ENCODE measurements at places on chromosomes 1 and 21.

- no peak for DNase-seq
These were observed 32.9 kb upstream of the JUN start for GRCh38 chr1:58816747-58817221.

- no peak for DNase-seq
These were observed 134.1 kb downstream of the TMEM53 start for GRCh38 chr1:44539991-44540730.

- DNase-seq: no peak
These were observed 591 bp downstream of the MRPL37 start for GRCh38 chr1:54200519-54200997.

GRCh38 chr1:150995896-150996295, 10.8 kb downstream of the MINDY1 start:
- no peak for DNase-seq

- no peak for DNase-seq
These were observed 215.3 kb upstream of the C1orf174 start for GRCh38 chr1:4115191-4115900.

DNA sequence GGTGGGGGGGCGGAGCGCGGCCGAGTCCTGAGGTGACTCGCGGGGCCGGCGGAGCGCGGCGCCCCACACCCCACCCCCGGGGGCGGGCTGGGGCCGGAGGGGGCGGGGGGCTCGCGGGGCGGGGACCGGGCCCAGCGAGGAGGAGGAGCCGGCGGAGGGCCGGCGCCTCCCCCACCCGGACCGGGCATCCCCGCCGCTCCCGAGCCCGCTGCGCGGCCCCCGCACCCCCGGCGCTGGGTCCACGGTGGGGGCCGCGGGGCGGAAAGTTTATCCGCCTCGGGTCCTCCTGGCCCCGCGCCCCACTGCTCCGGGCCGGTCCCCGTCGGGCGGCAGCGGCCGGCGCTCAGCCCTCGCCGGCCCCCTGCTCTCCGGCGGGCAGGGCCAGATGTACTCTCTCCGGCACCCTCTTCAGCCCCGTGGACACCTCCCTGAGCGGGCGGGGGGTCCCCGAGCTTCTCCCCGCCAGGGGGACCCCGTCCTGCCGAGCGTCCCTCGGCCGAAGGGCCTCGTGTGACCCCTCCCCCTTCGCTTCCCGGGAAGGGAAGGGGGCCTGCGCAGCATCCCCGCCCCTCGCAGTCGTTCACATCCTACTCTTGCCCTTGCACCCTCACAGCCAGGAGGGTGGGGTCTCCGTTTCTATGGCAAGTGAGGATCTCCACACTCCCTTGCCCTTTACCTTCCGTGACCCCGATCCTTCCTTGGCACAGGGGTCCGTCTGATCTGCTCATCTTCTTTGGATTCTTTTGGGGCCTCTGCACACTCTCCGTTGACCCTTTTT, 663 bp downstream of the CAMTA1 start:
- no peak for DNase-seq

DNA sequence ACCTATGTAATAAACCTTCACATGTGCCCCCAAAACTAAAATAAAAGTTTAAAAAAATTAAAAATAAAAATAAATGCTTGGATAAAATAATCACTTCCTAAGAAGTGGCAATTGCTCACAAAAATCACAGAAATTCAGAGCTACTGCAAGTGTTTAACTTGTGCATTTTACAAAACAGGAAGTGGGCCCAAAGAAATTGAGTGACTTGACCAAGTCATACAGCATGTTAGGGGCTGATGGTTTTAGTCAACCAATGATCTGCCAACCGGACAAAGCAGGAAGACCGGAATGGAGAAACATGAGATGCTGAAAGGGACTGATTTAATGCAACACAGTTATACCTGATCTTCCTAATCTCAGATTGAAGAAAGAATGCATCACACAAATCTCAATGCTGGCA, 96.5 kb downstream of the SMYD2 start:
- no peak for DNase-seq

DNA sequence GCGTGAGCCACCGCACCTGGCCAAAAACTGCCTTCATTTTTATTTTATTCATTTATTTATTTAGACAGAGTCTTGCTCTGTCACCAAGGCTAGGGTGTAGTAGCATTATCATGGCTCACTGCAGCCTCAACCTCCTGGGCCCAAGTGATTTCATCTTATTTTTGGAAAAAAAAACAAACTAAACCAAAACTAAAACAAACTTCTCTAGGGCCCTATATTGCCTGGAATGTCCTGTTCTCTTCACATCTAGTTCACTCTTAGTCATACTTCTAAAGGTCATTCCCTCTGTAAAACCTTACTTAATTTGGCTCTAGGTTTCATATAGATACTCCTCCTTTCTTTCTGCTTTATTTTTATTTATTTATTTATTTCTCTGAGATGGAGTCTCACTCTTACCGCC, 15.6 kb downstream of the RPS27 start:
- DNase-seq: no peak

DNA sequence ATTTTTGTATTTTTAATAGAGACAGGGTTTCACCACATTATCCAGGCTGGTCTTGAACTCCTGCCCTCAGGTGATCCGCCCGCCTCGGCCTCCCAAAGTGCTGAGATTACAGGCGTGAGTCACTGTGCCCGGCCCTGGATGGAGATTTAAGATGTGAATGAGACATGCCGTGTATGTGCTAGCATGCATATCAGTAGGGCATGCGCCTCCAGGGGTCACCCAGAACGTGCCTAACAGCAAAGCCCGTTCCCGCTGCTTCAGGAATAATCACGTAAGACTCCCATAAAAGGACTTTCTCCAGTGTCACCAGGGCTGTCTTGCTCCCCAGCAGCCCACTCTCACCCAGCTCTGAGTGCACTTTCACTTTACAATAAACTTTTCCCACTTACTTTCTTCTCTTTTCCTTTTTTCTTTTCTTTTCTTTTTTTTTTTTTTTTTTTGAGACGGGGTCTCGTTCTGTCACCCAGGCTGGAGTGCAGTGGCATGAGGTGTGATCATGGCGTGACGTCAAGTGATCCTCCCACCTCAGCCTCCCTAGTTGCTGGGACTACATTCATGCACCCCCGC, 46.9 kb upstream of the DISP3 start:
- DNase-seq: no peak

- DNase-seq: no peak
These were observed 7.2 kb upstream of the ERRFI1 start for GRCh38 chr1:8033322-8033721.

DNA sequence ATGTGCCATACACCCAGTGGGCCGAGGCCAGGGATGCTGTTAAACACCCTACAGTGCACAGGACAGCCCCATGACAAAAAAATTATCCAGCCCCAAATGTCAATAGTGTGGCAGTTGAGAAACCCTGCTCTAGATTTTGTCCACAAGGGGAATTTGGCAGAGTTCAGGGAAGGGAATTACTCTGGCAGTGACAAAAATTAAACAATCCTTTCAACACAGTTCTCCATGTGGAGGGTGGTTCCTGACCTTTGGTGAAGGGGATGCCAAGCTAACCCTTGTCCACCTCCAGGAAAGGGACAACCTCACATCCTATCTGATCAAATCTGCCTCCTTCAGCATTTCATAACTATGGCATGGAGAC, 28.4 kb upstream of the CD84 start:
- no peak for DNase-seq

DNA sequence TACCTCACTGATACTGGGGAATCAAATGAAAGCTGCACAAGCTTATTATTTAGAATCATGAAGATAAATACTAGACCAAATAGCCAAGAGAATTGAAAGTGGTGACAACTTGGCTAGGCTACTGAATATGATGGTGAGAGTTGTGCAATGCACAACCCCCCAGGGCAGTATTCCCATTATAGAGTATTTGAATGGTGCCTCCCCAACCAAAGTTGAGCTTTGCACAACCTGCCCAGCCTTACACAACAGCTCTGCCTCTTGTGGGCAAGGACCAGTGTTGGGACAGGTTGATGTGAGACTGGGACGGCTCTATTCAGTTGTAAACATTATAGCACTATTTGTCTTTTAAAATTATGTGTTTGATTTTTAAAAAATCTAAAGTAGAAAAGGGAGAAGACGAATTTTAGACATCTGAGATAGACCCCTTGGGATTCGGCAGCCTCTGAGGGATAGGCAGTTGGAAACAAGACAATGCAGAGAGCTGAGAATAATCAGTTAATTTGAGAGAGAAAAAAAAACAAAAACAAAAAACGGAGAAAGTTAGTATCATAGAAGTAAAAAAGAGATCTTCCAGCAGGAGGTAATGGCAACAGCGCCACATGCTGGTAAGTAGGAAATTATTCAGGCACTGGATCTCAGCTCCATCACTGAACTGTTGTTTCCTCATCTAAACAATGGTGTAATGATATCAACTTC, 91.0 kb upstream of the KCNA3 start:
- peak; percentile 10 for DNase-seq

DNA sequence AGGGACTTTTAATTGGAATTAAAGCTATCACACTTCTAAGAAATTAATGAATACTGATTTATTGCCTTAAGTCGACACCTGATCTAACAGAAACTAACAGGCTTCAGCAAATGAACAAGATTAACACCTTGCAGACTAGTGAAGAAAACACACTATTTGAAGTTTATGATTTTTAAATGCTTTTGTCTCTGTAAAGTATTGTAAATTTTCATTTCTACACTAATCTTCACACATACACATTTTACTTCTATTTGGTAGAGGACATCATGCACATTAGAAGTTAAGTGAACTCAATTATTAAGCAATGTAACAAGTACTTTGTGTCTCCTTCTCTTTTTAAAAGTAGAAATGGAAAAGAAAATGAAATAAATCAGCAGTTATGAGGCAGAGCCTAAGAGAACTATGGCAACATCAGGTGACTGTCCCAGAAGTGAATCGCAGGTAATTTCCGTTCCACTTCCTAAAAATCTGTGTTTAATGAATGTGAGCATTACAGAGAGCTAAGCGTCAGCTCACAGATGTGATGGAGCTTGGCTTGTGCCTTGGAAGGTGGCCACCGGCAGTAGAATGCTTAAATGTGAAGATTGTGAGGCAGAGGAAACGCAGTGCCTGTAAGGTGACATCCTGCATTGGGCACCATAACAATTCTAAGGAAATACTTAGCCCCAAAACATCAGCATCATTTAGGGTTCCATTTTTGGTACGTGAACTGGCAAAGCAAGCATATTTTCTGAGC, 1.2 kb downstream of the PRMT2 start:
- DNase-seq: no peak

DNA sequence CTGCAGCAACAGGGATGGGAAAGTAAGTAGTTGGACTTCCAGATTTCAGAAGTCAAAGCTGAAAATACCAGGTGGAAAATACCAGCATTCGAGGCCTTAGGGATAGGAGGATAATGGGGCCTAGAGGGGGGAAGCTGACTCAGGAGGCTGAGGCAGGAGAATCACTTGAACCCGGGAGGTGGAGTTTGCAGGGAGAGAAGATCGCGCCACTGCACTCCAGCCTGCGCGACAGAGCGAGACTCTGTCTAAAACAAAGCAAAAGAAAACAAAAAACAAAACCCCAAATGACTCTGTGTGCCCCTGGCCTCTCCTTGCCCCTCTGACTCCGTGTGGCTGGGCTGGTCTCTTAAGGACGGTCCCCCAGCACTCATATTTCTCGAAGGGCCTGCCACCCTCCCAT, 3.4 kb downstream of the SH2D2A start:
- DNase-seq: no peak

- no peak for DNase-seq
These were observed 39.3 kb downstream of the TCP10L start for GRCh38 chr21:32545948-32546441.

DNA sequence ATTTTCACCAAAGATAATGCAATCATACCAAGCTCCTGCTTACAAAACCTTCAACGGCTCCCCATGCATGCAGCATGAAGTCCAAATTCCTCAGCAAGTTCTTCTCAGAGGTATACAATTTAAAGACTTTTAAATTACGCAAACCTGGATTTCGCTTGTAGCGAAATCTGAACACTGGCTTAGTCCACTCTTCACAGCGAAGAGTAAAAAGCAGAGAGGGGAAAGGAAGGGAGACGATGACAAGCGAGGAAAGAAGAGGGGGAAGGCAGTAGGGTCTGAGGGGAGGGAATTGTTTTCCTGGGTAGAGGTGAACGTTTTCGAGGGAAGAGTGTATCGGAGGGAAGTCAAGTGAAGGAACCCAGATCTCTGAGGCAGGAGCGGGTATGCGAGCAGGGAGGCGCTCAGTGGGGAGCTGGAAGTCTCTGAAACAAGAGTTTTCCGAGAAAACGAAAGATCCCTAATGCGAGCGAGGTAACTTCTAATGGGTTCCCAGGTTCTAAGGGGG, 790 bp downstream of the TESK2 start:
- DNase-seq: no peak

DNA sequence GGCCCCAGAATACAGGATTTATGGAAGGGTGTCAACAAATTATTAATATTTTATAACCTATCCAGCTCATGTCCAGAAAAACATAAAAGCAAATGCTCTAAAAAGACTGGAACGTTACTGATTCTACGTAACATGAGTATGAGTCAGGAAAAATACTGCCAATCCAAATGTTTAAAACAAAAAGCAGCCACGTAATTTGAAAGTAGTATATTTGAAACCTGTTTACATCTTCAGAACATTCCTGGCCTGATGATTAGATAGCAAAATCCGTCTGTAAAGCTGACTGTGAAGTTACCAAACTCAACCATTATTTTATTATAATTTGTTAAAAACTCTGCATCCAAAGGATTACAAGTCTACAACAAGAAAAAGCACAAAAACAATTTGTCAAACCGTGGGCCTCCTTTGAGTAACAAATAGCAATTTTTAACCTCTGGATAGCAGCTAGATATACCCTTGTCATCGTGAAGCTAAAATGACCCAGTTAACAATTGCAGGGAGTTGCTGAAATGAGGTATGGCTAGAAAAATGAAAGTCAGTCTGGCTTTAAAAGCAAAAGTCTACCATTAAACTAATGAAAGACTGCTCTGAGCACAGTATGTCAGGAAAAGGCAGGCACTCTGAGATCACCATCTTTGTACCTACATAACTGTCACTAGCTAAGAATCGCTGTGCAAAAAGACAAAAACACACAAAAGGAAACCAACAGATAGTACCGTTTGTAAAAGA, 1.2 kb downstream of the UBR4 start:
- DNase-seq: no peak

DNA sequence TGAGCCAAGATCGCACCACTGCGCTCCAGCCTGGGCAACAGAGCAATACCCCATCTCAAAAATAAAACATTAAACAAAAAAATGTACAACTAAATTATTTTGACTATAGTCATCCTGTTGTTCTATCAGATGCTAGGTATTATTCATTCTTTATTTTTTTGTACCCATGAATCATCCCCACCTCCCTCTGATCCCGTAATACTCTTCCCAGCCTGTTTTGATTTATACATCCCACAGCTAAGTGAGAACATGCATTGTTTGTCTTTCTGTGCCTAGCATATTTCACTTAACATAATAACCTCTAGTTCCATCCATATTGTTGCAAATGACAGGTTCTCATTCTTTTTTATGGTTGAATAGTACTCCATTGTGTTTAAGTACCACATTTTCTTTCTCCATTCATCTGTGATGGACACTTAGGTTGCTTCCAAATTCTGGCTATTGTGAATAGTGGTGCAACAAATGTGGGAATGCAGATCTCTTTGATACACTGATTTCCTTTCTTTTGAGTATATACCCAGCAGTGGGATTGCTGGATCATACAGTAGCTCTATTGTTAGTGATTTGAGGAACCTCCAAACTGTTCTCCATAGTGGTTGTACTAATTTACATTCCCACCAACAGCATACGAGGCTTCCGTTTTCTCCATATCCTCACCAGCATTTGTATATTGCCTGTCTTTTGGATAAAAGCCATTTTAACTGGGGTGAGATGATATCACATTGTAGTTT, 84.4 kb downstream of the MACF1 start:
- DNase-seq: no peak

- DNase-seq: no peak
These were observed 10.3 kb downstream of the PARS2 start for GRCh38 chr1:54754045-54754444.

GRCh38 chr1:31650161-31651088, 5.7 kb upstream of the PEF1 start:
- DNase-seq: no peak

Data from HCT116 (cell line).